ENCODE measurements at places on chromosomes 1 and 21.

DNA sequence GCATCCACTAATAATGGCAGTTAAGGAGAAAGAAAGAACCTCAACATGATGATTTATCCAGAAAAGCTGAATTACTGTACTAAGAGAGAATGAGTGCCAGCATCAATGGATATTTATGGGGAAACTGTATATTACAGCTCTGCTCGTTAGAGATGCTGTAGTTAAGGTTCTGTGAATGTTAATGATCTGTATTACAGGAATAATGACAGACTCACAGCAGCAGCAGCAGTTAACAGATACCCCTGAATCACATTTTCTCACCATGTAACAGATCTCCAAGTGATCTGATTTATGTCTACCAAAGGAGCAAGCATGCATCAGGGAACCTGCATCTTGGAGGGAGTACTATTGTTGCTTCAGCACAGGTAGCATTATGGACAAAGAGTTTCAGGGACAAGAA, 80.6 kb upstream of the C8B start:
- no peak for DNase-seq

DNA sequence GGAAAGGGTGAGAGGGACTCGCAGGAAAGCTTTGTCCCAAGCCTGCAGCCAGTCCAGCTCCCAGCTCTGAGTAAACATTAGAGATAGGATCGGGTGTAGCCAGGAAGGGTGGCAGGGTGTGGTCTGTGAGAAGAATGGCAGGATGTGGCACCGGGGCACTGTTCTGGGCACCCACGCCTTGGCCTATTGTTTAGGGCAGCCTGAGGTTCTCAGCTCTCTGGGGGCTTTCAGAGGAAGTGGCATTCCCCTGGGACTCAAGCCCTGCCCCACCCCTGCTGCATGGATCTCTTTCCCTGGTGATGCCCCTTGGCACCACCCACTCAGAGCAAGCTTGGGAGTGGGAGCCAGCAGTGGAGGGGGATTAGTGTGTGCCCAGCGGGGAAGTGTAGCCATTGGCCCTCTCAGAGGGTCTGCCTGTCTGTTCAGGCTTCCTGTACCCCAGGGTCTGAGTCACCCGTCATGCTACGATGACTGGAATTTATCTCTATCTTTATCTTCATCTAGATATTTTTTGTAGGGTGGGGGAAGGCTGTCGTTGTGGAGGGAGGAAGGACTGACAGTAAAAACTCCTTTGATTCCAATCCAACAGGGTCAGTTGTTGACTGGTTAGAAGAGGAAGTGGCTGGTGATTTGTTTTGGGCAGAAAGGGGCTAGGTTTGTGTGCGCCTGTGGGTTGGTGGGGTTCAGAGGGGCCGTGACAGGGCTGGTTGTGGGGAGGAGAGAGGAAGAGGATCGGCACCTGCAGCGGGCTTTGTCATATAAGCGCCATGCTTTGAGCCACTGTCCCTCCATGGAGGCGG, 31.6 kb downstream of the SOX13 start:
- no peak for DNase-seq

- no peak for DNase-seq
These were observed 119.3 kb downstream of the LYPLAL1 start for GRCh38 chr1:219292999-219293398.

DNA sequence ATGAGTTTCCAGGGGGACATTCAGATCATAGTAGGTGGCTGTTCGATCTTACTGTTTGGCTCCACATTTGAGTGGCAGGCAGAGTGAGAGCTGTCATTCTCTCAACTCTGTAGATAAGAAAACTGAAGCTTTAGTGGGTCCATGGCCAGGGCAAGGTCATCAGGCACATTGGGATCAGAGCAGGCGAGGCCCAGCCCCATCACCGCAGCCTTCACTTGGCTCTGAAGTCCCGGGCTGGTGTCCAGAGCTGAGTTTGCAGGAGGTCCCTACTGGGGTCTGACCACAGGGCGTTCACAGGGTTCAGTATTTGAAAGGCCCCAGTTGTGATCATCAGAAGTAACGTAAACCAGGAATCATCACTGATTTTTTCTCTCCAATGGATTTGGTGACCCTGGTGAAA, 76.7 kb downstream of the OBSCN start:
- no peak for DNase-seq

DNA sequence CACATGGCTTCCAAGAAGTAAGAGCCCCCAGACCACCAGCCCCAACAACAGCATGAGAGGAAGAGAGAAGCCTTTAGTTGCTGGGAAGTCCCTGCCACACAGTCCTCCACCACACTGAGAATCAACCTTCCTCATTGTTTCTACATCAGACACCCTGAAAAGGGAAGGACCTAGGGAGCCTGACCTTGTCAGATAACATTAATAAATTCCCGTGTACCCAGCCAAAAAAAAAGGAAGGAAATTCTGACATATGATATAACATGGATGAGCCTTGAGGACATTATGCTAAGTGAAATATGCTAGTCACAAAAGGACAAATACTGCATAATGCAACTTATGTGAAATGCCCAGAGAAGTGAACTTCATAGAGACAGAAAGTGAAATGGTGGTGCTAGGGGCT, 65.6 kb upstream of the ARHGAP29 start:
- DNase-seq = no peak

DNA sequence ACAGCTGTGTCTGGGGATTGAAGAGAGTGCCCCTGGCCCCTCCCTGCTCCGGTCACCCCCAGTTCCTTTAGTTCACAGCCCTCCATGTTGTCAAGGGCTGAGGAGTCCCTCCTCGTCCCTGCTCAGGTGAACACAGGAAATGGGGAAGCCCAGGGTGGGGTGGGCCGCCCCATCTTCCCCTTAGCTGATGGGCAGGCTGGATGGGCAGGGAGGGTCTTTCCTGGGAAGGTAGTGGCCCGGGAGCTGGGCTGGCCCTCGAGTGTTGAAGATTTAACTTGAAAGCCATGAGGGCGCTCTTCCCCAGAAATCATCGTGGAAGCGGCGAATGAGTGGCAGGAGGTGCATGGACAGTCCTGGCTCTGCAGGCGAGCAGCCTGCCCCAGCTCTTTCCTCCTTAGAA, 18.3 kb upstream of the NPHP4 start:
- no peak for DNase-seq

GRCh38 chr1:194860248-194861201, 1674.1 kb upstream of the B3GALT2 start:
- DNase-seq = no peak

Measured in glutamatergic neuron (in vitro differentiated cells).